ENCODE measurements at places on chromosomes 7 and 10. TPM values are rescaled to one million over a fixed set of nuclear protein-coding genes. Genes with fewer than 3 reads are reported as not detected.

Gene ZPBP
- total RNA-seq, result not detected

Gene APBB1IP
- not detected for total RNA-seq

Gene CELF2
- total RNA-seq, result 15.6 TPM

Gene SDK1
- total RNA-seq, result 0.20 TPM

Gene CYP26C1
- 0.30 TPM for total RNA-seq

Gene CCDC3
- total RNA-seq, result 2.4 TPM

Gene SH2D4B
- total RNA-seq, result not detected

Gene SNX10
- total RNA-seq, result 2.8 TPM

Gene FFAR4
- not detected for total RNA-seq

Gene SYT15B
- total RNA-seq, result not detected
